Effector CD8-positive, alpha-beta T cell (primary cell): ENCODE measurements at places on chromosomes 5 and 9.

DNA sequence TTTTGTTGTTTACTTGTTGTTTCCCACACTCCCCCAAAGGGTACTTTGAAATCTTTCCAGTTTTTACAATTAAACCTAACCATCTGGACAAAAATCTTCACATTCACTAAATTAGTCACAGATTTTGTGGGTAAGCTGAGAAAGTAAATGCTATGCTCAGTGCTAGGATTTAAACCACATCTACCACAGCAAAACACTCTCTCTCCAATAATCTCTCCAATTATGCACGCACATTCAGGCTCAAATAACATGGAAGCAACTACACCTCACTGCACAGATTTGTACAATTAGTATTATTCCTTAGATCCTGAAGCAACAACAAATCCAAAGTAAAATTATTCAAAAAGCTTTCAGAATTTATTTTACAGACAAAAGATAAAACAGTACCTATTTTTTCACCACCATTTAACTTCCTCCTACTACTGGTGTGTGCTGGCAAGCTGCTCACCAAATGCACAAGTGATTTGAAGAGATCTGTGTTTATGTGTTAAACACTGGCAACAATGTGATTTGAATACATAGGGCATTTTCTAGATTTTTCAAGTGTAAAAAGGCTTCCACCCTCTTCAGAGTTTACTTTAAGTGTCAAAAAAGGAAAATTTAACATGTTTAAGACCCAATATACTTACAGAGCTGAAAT is 16.6 kb downstream of the ZNF608 start:
- no peak for DNase-seq

DNA sequence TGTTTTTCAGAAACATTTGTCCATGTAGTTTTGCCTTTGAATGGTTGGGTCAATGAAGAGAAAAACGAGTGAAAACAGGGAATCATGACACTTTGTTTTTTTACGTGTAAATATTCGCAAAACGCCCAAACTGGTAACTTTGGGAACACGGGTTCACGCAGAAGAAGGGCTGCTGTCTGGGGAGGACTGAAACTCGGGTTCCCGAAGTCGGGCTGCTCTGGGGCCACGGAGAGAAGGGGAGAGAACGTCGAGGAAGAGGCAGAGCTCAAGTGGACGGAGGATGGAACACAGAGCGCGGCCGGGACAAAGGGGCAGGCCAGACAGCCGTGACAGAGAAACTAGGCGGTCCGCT is 478 bp upstream of the SETD9 start:
- DNase-seq = no peak

- DNase-seq = no peak
Measured at GRCh38 chr5:55724281-55724680, 12.2 kb upstream of the SLC38A9 start.

DNA sequence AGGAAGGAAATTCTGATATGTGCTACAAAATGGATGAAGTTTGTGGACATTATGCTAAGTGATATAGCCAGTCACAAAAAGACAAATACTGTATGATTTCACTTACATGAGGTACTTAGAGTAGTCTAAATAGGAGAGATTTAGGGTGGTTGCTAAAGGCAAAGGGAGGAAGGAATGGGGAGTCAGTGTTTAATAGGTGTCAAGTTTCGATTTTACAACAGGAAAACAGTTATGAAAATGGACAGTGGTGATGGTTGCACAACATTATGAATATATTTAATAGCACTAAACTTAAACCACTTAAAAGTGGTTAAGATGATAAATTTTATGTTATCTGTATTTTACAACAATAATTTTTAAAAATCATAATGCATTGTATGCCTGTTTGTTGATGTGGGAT is 40.4 kb upstream of the ECM2 start:
- no peak for DNase-seq

DNA sequence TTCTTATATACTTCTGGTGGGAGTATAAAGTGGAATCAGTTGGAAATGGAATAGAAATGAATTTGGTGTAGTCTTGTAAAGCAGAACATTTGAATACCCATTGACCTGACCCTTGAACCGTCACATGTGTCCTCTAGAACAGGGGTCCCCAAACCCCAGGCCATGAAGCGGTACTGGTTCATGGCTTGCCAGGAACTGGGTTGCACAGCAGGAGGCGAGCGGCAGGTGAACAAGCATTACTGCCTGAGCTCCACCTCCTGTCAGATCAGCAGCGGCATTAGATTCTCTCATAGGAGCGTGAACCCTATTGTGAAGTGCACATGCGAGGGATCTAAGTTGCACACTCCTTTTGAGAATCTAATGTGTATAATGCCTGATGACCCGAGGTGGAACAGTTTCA is 80.0 kb downstream of the RANBP17 start:
- DNase-seq = no peak

DNA sequence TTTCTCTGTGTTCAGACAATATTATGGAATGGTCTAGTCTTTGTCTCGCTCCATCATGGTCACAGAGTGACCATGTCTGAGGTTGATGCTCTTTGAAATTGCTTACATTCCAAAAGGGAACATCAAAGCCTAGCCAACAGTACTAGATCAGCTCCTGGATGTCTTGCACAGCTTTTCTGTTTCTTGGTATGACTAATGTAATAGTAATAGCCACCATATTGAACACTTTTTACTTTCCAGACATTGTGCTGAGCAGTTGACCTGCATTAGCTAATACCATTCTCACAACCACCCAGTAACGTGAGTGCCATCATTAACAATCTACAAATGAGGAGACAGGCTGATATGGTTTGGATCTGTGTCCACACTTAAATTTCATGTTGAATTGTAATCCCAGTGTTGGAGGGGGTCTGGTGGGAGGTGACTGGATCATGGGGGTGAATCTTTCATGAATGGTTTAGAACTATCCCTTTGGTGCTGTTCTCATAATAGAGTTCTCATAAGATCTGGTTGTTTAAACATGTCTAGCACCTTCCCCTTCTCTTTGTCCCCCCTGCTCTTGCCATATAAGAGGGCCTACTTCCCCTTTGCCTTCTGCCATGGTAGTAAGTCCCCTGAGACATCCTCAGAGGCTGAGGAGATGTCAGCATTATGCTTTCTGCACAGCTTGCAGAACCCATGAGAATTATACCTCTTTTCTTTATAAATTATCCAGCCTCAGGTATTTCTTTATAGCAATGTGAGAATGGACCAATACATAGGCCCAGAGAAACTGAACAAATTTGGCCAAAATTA is 577.5 kb upstream of the CLINT1 start:
- no peak for DNase-seq

DNA sequence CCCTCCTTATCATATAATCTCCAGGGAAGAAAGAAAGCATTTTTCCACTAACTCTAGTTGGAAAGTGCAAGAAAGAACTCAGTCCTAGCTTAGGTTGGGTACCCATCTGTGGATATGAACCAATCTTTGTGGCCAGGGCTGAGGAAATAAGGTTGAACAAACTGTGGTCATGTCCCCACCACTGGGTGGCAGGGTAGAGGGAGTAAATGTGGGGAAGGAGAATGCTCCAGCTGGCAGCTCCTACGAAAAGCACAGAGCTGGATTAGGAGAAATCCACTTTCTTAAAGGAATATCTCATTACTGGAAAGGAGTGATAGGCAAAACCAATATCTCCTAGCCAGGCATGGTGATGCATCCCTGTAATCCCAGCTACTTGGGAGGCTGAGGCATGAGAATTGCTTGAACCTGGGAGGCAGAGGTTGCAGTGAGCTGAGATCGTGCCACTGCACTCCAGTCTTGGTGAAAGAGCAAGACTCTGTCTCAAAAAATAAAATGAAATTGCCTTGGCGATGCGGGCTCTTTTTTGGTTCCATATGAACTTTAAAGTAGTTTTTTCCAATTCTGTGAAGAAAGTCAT is 175.1 kb downstream of the CCDC192 start:
- no peak for DNase-seq

- DNase-seq = no peak
Measured at GRCh38 chr9:27329291-27329690, 32.3 kb upstream of the EQTN start.

DNA sequence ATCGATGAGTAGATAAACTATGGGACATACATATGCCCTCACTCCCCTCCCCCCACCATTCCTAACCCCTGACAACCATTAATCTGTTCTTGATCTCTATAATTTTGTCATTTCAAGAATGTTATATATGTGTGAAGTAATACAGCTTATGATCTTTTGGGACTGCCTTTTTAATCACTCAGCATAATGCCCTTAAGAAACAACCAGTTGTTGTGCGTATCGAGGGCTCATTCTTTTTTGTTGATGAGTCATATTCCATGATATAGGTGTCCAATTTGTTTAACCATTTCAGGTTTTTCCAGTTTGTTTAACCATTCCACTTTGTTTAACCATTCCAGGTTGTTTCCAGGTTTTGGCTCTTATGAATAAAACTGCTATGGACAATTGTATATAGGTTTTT is 75.6 kb downstream of the ARHGEF28 start:
- no peak for DNase-seq

GRCh38 chr5:180069589-180070247 is 1.8 kb downstream of the RNF130 start:
- DNase-seq = no peak

DNA sequence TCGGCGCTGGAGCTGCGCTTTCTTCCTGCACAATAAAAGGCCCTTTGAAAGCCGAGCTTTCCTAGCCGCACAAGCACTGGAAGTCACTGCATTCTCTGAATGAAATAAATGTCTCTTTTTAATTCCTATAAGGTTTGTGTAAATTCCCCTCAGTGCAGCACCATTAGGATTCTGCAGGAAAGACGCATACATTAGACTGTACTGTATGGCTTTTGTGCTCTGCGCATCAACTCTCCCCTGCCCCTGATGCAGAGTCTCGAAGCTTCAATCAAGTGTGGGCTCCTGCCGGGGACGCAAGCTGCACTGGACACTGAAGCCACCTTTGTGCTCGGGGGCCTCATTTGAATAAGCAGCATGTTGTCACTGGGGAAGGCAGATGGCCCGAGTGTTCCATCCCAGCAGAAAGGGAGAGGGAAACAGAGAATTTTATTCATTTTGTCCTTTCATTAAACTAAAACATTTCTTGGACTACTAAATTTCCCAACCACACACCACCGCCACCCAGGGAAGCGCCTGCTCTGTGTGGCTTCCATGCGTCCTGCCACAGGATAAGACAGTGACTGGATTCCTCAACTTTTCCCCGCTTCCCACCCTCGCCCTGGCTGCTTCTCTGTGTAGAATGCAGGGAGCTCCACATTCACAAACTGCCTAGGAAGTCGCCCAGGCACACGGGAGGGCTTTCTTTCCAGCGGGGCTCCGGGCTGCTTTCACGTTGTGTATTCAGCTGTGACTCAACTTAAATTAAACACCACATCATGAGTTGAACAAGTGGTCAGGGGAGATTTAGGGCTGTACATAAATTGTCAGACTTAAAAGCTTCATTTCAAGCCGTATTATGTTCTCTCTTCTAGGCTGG is 635.4 kb downstream of the IRX1 start:
- no peak for DNase-seq

- no peak for DNase-seq
Measured at GRCh38 chr9:132531195-132531594, 51.2 kb upstream of the BARHL1 start.

GRCh38 chr9:95167998-95168397 is 149.5 kb downstream of the FANCC start:
- DNase-seq = no peak

GRCh38 chr5:52875827-52876226 is 88.1 kb downstream of the ITGA1 start:
- no peak for DNase-seq

DNA sequence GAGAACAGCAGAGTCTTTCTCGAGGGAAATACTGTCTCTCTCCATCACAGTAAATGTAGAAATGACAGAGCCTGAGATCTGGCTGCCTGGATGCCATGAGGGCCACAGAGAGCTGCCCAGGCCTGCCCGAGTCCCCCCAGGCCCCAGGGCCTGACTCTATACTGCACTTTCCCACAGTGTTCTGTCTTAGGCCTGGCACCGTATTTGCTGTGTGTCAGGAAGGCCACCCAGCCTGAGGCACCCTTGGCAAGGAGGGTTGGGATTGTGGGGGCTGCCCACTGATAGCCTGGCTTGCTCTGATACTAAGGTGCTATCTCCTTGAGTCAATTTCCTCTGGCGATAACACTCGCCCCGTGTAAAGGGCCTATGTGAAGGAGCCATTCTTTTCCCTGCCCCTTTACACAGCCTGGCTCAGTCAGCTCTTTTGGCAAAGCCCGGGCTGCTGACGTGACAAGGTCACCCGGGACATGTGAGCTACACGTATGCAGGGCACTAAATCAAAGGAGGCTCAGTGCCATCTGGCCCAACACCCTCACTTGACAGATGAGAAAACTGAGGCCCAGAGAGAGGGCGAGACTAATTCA is 630.1 kb upstream of the KLF4 start:
- DNase-seq = no peak

DNA sequence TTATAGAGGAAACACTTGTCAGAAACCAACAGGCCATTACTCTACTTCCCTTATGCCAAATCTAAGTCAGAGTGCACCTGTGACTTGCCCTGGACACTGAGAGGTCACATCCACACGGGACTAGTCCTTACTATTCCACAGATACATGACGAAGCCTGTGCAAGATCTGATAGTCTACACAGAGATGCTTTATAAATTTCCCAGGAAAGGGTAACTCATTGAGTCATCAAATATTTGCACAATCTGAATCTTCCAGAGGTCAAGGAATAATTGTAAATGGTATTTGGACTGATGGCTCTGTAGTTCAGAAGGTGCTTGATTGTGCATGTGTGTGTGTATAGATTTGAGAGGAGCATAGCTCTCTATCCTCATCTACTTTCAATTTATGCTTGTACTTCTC is 55.2 kb upstream of the JAK2 start:
- DNase-seq = no peak

DNA sequence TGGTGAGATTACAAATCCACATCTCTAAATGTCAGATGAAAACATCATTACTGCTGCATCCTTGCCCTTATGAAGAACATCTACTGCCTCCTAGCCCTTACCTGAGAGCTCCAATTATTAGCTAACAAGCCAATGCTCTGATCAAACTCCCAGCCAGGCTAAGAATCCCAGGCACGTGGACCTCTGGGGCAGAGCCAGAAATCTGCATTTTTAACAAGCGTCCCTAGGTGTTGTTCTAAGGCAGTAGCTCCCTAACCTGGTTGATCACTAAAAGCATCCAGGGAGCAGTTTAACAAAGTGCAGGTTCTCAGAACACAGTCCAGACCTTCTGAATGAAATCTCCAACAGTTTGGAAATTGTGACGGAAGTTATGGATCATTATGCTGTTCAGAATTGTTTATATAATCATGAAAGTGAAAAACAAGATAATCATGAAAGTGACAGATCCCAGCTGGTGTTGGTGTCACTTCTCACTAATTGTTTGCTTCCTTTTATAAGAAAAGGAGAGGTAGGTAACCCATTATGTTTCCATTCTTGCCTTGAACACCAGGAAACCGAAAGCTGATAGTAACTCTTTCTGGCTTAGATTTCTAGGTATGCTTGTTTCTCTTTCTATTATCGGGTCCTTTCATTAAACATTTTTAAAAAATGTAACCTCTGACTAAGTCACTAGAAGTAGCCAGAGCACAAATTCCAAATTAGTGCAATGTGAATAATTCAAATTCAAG is 216.5 kb upstream of the NR4A3 start:
- no peak for DNase-seq

- no peak for DNase-seq
Measured at GRCh38 chr5:62139741-62140140, 166.3 kb upstream of the KIF2A start.
